ENCODE measurements at places on chromosomes 3 and 15. TPM values are rescaled to one million over a fixed set of nuclear protein-coding genes. Genes with fewer than 3 reads are reported as not detected.

The VEPH1 gene
- not detected for total RNA-seq

The PDIA5 gene
- total RNA-seq, result 4.0 TPM

The ZPLD1 gene
- not detected for total RNA-seq

The CADM2 gene
- total RNA-seq, result 0.40 TPM

The GRK7 gene
- 0.27 TPM for total RNA-seq

The TARS3 gene
- 42.6 TPM for total RNA-seq

The CAMKV gene
- not detected for total RNA-seq

The PPP1R14D gene
- total RNA-seq, result not detected

The SPPL2A gene
- total RNA-seq, result 58.4 TPM

The PHLDB2 gene
- total RNA-seq, result 6.8 TPM

The TIMP4 gene
- total RNA-seq, result not detected

The REC114 gene
- not detected for total RNA-seq

The LYZL4 gene
- total RNA-seq, result not detected

The IL17RE gene
- 0.38 TPM for total RNA-seq

The FBXW12 gene
- total RNA-seq, result not detected

The SLC25A38 gene
- 47.3 TPM for total RNA-seq

The PLA1A gene
- total RNA-seq, result not detected

The GOLGA8K gene
- 1.2 TPM for total RNA-seq

The FSTL1 gene
- total RNA-seq, result 0.58 TPM

The IGSF10 gene
- total RNA-seq, result not detected

The SERPINI2 gene
- total RNA-seq, result 0.74 TPM

The SH2D7 gene
- total RNA-seq, result not detected

The ELL3 gene
- 2.0 TPM for total RNA-seq

The TRPM1 gene
- not detected for total RNA-seq

The CHAC1 gene
- 1.2 TPM for total RNA-seq

The PEX5L gene
- not detected for total RNA-seq

The FGD5 gene
- not detected for total RNA-seq

The NOX5 gene
- not detected for total RNA-seq

The ITPKA gene
- total RNA-seq, result 0.97 TPM

The SLC9C1 gene
- not detected for total RNA-seq

The DPPA2 gene
- total RNA-seq, result not detected

The OSTN gene
- not detected for total RNA-seq

The NSUN3 gene
- total RNA-seq, result 20.5 TPM

The WNT5A gene
- 0.36 TPM for total RNA-seq

The FETUB gene
- not detected for total RNA-seq

The SLC24A5 gene
- not detected for total RNA-seq

The ALPK3 gene
- 0.22 TPM for total RNA-seq

The NXPE3 gene
- 34.9 TPM for total RNA-seq

The RBPMS2 gene
- 1.2 TPM for total RNA-seq

The GPR87 gene
- not detected for total RNA-seq

The MRPL47 gene
- total RNA-seq, result 41.4 TPM

The HAPLN3 gene
- total RNA-seq, result 78.0 TPM

The GNAT1 gene
- 0.24 TPM for total RNA-seq

The TXNRD3 gene
- total RNA-seq, result 3.2 TPM

The TM4SF1 gene
- not detected for total RNA-seq

The NLGN1 gene
- not detected for total RNA-seq

The P2RY12 gene
- total RNA-seq, result 0.39 TPM

The GUCA1C gene
- total RNA-seq, result not detected

The ROPN1 gene
- not detected for total RNA-seq

The SOX14 gene
- not detected for total RNA-seq

The CORO2B gene
- not detected for total RNA-seq

The HHLA2 gene
- 0.21 TPM for total RNA-seq

The TRAT1 gene
- total RNA-seq, result 166 TPM

The IDH2 gene
- total RNA-seq, result 32.4 TPM

The SLC26A6 gene
- total RNA-seq, result 31.2 TPM

The INKA1 gene
- total RNA-seq, result 2.2 TPM

The SLC9A9 gene
- total RNA-seq, result 13.8 TPM

The SAMD7 gene
- total RNA-seq, result not detected
